ENCODE measurements at places on chromosomes 12 and 14. TPM values are rescaled to one million over a fixed set of nuclear protein-coding genes. Genes with fewer than 3 reads are reported as not detected.

The MYF6 gene
- total RNA-seq, result not detected

The ARHGEF40 gene
- 87.1 TPM for total RNA-seq

The ACACB gene
- total RNA-seq, result 18.5 TPM

The PRICKLE1 gene
- 2.6 TPM for total RNA-seq

The RD3L gene
- not detected for total RNA-seq

The UBE3B gene
- total RNA-seq, result 57.9 TPM

The CRIP2 gene
- 76.9 TPM for total RNA-seq

The SCN8A gene
- total RNA-seq, result 50.6 TPM

The CHST11 gene
- 7.4 TPM for total RNA-seq

The PLA2G1B gene
- total RNA-seq, result not detected

The MTA1 gene
- 55.7 TPM for total RNA-seq

The CLEC9A gene
- total RNA-seq, result not detected

The TEX52 gene
- total RNA-seq, result not detected

The CLEC4C gene
- total RNA-seq, result not detected

The TOMM20L gene
- total RNA-seq, result not detected

The LRP1-AS gene
- total RNA-seq, result not detected

The HOXC4 gene
- 0.24 TPM for total RNA-seq

The PLCZ1 gene
- total RNA-seq, result not detected

The CARMIL3 gene
- under 0.01 TPM for total RNA-seq

The SETD3 gene
- 69.8 TPM for total RNA-seq

The LMNTD1 gene
- total RNA-seq, result 0.16 TPM

Measured in hair follicle dermal papilla cell (primary cell).